ENCODE measurements at places on chromosomes 11 and 22.

GRCh38 chr11:9914064-9914463, 250.2 kb downstream of the SWAP70 start:
- no peak for DNase-seq

DNA sequence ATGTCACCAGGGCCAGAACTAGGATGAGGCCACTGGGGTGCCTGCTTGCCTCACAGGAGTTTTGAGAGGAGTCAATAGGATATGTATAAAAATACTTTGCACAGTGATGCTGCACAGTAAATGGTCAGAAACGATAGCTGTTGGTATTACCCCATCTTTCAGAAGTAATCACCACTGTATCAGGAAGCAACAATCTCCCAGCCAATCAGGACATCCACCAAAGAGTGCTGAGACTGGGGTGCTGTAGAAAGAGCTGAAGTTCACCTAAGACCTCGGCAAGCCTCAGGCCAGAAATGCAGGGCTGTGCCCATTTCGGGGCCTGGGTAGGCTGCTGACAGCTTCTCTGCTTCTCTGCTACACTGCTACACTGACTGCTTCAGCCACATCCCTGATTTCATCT, 17.4 kb downstream of the LMO2 start:
- DNase-seq: no peak

GRCh38 chr11:116928845-116929244, 91.4 kb upstream of the APOA1 start:
- DNase-seq: no peak

- DNase-seq: no peak
Observed at GRCh38 chr11:86702220-86702983, 30.0 kb upstream of the ME3 start.
